ENCODE measurements at places on chromosomes 13 and 19. TPM values are rescaled to one million over a fixed set of nuclear protein-coding genes. Genes with fewer than 3 reads are reported as not detected.

DNA sequence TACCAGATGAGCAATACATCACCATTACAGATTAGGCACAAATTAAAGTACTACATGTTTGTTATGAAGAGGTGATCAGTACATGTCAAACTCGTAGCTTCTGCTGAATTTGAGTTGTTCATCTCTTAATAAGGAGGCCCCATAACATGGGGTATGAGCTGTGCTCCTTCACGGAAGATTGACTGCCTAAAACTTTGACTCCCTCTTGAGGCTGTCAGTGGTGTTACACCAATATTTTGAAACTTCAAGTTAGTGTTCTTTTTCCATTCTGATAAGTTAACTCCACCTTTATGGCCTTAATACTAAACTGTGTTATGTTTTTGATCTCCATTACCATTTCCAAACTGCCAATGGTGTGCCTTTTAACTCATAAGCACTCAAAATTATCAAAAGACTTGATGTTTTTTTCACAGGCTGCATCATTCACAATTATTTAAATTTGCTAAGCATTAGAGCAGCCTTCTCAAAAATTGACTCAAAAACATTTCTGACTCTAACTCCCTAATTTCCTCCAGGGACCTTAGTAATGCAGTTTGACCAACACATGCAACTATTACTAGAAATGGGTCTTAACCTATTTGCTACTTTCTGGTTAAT lies 1591.5 kb downstream of the PCDH9 start:
- peak; percentile 48 for DNase-seq
- no peaks in the 10 kb centered on the region for H3K27me3 ChIP-seq
- no peaks in the 10 kb centered on the region for H3K36me3 ChIP-seq
- H3K4me1 ChIP-seq: no peaks in the 10 kb centered on the region

DNA sequence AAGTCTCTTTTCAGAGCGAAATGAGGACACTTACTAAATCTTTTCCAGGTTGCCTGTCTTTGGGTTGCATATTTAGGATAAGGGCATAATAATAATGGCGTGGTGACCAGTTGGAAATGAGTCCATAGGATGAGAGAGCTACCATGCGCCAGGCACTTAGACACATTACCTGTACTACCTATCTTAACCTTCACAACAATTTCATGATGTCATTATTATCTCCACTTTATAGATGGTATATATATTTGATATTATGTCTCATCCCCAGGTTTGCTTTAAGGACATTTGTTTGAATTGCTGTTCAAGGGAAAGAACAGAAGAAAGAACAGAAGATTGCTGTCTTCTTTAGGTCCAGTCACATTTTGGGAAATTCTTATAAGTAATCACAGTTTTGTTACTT lies 182.0 kb upstream of the STARD13 start:
- no peak for DNase-seq
- no peak overlapping the region for H3K4me3 ChIP-seq
- H3K4me1 ChIP-seq: no peaks in the 10 kb centered on the region
- H3K27me3 ChIP-seq: no peaks in the 10 kb centered on the region

DNA sequence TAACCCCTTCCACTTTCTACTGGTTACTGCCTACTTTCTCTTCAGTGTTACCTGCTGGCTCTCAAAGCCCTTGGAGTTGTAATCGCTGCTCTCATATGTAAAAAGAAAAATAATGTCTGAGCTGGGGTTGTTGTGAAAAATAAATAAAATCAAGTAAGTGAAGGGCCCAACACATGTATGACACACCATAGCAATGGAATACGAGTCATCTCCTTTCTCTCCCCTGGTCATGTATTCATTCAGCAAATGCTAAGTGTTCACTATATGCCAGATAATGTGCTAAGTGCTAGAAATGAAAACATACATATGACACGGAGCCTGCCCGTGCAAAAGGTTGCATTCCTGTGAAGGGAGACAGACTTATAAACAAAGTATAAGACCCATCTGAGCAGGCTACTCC lies 535.0 kb downstream of the RFC3 start:
- H3K4me3 ChIP-seq: no peak overlapping the region
- no peaks in the 10 kb centered on the region for H3K36me3 ChIP-seq
- peaks cover 26% of the 10 kb centered on the region for H3K4me1 ChIP-seq
- DNase-seq: no peak
- no peak overlapping the region for H3K27ac ChIP-seq

GRCh38 chr13:113647351-113648215 lies 10.4 kb downstream of the ATP4B start:
- DNase-seq: peak; percentile 43
- no peak overlapping the region for H3K4me3 ChIP-seq
- no peak overlapping the region for H3K27ac ChIP-seq
- no peaks in the 10 kb centered on the region for H3K27me3 ChIP-seq

DNA sequence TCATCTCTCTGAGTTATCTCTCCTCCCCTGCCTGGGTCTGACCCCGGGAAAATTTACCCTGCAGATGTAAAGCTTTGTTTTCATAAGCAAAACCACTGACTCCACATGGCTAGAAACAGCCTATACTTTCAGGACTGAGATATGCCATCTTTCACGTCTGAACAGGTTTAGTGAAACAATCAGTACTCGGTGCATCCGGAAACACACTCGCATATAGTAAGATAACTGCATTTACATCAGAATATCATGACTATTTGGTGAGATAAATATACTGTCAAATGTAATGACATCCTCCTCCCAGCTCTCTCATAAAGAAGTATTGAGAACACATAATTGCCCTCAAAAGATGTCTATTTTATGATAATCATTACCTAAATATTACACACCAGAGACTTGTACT lies 172.8 kb downstream of the EFNB2 start:
- no peak overlapping the region for H3K4me3 ChIP-seq
- H3K36me3 ChIP-seq: no peaks in the 10 kb centered on the region
- no peak for DNase-seq
- no peak overlapping the region for H3K27ac ChIP-seq
- H3K4me1 ChIP-seq: no peaks in the 10 kb centered on the region

DNA sequence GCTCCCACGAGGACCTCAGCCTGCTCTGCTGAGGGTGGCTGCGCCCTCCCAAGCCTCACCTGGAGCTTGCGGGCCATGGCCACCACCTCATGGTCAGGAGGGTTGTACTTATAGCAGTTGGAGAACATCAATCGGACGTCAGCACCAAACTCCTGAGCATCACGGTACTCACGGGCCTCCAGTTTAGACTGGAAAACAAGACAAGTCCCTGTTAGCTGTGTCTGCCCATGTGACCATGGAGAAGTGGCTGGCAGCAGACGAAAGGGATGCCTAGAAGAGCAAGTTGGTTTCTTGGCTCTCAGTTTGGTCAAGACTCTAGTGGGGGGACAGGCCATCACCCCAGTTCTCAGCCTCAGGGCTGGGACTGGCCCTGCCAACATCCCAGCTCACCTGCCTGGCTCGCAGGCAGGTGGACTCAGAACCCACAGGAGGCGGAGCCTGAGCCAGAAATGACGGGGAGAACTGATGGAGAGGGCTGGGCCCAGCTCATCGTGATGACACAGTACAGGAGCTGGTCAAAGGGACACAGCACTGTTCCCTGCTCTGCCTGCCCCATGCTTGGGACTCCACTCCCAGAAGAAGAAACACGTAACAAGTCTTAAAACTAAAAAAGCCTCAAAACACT lies 31.2 kb upstream of the EPHX3 start:
- H3K36me3 ChIP-seq: peaks cover 67% of the 10 kb centered on the region
- DNase-seq: no peak

GRCh38 chr13:39407786-39408185 lies 195.2 kb downstream of the LHFPL6 start:
- peaks cover 20% of the 10 kb centered on the region for H3K4me1 ChIP-seq
- H3K27me3 ChIP-seq: no peaks in the 10 kb centered on the region
- H3K4me3 ChIP-seq: no peak overlapping the region
- H3K36me3 ChIP-seq: no peaks in the 10 kb centered on the region
- no peak overlapping the region for H3K27ac ChIP-seq

DNA sequence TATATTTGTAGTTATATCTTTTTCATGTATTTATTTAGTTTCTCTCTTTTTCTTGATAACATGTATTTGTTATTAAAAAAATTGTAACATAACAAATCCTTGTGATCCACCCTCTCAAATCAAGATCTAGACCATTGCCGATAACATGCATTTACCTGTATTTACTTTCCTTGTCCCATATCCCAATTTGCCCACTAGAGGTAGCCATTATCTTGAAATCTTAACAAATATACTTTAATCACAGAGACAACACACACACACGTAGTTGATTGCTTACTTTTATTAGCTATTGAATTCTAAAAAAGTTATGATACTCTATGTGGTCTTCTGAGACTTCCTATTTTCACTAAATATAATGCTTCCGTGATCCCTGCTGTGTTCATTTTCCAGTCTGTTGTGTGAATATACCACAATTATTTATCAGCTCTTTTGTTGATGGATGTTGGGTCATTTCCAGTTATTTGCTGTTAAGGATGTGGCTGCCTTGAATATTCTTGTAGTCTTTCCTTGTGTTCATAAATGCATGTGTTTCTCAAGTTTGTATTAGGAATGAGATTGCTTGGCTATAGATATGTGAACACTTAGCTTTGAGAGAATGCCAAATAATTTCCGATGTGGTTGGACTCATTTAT lies 31.3 kb upstream of the ZMYM2 start:
- H3K27me3 ChIP-seq: no peaks in the 10 kb centered on the region

DNA sequence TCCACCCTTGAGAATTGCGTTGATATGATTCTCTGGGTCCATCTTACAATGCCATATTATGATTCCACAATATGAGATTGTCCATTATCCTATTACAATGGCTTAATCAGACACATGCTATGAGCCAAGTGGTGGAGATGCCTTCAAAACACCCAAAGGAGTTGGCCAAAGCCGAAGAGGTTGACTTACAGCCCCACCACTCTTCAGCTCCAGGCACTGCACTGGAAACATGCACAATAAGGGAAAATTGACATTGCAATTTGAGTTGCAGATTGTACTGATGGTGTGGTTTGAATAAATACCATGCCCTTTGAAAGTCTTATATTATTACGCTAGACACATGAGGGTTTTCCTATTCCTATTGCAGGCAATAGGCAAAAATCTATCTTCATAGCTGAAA lies 75.4 kb upstream of the TNFSF11 start:
- DNase-seq: no peak
- no peaks in the 10 kb centered on the region for H3K36me3 ChIP-seq
- H3K4me1 ChIP-seq: peaks cover 5% of the 10 kb centered on the region
- H3K27ac ChIP-seq: no peak overlapping the region
- no peak overlapping the region for H3K4me3 ChIP-seq

Gene ATP1A3
- total RNA-seq: 0.11 TPM
